Large intestine (tissue), 12 donors: ENCODE measurements at places on chromosomes 16 and 17. TPM values are rescaled to one million over a fixed set of nuclear protein-coding genes. Genes with fewer than 3 reads are reported as not detected.

RASD1 gene
- polyA plus RNA-seq = 20.0 TPM

PYY gene
- polyA plus RNA-seq = 36.2 TPM

ZP2 gene
- 0.27 TPM for polyA plus RNA-seq

DNAH2 gene
- polyA plus RNA-seq = 0.09 TPM

CRYM gene
- 4.0 TPM for polyA plus RNA-seq

HCRT gene
- 0.13 TPM for polyA plus RNA-seq

C17orf67 gene
- 1.0 TPM for polyA plus RNA-seq

CRYBA1 gene
- not detected for polyA plus RNA-seq

KIF18B gene
- polyA plus RNA-seq = 7.7 TPM

GRCh38 chr17:35184274-35184673, 9.9 kb downstream of the SLC35G3 start:
- no peak for DNase-seq

GRCh38 chr16:63200940-63201339, 1164.7 kb upstream of the CDH8 start:
- no peak for DNase-seq

- no peak for DNase-seq
Observed at GRCh38 chr16:66155933-66156332, 210.6 kb upstream of the CDH5 start.

GRCh38 chr16:78659216-78659615, 559.8 kb downstream of the WWOX start:
- no peak for DNase-seq

DNA sequence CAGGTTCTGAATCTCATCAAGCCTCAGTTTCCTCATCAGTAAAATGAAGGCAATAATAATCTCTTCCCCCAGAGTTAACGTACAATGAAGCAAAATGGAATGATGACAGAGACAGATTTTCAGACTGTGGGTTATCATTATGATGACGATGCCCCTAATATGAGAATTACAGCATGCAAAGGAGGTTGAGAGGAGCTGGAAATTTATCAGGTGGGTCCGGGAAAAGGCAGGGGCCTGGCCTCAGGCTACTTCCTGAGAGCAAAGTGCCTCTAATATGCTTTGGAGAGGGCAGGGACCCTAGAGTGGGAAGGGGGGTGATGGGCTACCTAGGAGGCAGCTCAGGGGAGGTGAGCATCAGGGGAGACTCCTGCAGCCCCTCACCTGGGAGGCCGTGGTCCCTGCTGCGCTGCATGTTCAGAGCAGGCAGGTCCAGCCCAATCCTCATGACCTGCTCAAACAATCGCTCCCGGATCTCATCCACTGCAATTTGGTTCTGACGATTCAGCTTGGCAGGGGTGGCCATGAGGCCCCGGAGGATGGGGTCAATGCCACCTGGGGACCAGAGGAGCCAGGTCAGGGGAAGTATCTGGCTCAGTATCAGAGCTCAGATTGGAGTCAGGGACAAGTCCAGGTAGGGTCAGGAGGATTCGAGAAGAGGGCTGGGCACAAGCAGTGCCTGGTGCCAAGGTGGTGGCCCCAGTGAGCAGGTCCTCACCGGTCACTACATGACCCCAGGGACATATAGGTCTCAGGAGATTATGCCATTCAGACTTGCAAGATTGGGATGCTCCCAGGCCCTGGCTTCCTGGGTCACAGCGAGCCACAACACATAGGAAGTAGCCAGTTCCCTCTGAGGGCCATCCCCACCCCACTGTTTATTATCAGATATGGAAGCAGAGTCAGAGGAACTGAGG, 8.1 kb downstream of the MPO start:
- no peak for DNase-seq

GRCh38 chr16:64478252-64478906, 643.5 kb downstream of the CDH11 start:
- peak; percentile 84 for DNase-seq

- no peak for DNase-seq
Observed at GRCh38 chr17:76781056-76781982, 43.4 kb downstream of the MFSD11 start.

GRCh38 chr16:75488322-75488721, 6.9 kb downstream of the CHST6 start:
- no peak for DNase-seq

GRCh38 chr16:89641458-89642119, 15.9 kb downstream of the CHMP1A start:
- no peak for DNase-seq

GRCh38 chr17:65297916-65298315, 160.7 kb downstream of the RGS9 start:
- DNase-seq = no peak

GRCh38 chr16:85935391-85935973, 36.5 kb downstream of the IRF8 start:
- no peak for DNase-seq

DNA sequence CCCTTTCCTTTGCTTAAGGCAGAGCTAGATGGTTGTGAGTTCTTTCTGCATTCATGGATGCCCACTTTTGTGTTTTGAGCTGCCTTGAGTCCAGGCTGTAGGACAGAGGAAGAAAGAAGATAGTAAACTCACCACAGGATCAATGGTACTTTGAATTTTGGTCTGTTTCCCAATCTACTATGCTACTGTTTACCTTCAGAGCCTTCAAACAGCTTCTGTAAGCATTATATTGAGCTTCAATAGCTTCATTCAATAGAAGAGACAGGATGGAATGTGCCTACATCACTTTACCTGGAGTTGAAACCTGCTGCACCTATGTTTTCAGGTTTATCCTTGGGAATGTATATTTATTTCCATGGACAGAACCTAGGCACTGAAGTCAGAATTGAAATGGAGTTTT, 397.9 kb upstream of the DYNLRB2 start:
- DNase-seq = no peak

DNA sequence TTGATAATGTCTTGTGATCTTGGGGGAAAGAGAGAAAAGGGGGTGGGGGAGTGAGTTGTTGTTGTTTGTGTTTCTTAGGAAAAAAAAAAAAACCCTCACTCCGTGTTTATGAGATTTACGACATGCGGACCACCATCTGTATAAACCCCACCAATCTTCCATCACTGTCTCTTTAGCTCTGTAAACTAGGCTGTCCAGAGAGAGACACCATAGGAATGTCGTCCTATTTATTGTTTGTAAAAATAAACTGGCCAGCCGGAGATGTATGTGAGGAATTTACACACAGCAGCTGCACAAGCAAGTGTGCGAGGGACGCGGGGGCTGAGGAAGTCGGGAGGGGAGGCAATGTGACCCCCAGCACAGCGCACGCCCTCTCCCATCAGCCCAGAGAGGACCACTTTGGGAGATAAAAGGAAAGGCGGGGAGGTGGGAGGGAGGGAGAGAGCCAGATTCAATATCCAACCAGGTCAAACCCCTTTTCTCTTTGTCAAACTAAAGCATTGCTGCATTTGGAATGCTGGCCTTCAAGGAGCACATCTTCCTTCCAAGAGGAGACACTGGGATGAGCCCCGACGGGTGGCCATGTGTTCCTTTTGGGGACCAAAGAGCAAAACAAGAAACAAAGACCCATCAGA, 136.2 kb upstream of the SALL1 start:
- DNase-seq = no peak

DNA sequence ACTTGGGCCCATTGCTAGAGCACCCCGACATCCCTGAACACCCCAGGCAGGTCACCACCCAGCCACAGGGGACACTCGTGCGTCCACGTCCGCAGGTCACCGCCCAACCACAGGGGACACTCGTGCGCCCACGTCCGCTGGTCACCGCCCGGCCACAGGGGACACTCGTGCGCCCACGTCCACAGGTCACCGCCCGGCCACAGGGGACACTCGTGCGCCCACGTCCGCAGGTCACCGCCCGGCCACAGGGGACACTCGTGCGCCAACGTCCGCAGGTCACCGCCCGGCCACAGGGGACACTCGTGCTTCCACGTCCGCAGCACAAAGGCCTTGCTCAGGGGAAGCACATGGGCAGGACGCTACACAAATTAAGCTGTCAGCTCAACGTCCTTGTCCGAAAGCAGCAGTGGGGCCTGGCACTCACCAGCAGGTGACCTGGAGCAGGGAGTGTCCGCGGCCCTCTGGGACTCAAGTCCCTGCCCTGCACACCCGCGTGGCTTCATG, 17.7 kb downstream of the GALNS start:
- no peak for DNase-seq

GRCh38 chr17:74304184-74304583, 21.8 kb upstream of the KIF19 start:
- no peak for DNase-seq

- DNase-seq = no peak
Observed at GRCh38 chr16:51244887-51245657, 94.0 kb upstream of the SALL1 start.

GRCh38 chr17:28324267-28324745, 5.3 kb downstream of the TMEM97 start:
- no peak for DNase-seq

- DNase-seq = no peak
Observed at GRCh38 chr16:11084876-11085485, 140.6 kb downstream of the CLEC16A start.

DNA sequence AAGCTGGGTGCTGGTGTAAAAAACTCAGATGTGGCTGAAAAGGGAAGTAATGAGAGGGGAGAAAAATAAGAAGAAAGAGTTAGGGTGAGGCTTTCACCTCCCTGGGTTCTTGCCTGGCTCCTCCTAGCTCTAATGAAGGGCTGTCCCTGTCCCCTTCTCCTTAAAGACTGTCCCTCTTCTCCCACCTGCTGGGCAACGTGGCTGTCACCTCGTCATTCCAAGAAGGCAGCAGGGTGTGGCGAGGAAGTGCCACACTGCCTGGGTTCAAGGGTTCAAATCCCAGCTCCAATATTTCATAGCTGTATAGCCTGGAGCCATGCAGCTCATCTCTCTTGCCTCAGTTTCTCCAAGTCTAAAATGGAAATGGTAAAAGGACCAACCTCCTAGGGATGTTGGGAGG, 122.5 kb upstream of the CACNG5 start:
- DNase-seq = no peak

GRCh38 chr17:78323826-78324390, 36.0 kb downstream of the SOCS3 start:
- no peak for DNase-seq

DNA sequence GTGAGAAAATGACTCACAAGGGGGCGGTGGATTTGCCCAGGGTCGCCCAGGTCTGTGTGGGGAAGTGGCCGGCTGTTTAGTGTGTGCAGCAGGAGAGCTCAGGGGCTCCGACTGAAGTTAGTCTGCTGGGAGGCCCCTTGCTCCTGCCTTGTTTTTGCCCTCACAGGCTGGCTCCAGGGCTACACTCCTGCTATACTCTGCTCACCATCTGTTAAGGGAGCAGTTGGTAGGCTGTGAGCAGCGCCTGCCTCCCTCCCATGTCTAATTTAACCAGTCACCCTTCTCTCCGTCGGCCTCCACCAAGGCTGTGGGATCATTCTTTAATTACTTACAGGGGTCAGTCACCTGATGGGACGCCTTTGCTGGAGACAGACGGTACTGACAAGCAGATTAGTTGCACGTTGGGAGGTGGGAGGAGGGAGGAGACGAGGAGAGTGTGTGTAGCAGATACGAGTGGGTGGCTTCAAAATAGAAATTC, 35.5 kb downstream of the KSR1 start:
- DNase-seq = no peak

- no peak for DNase-seq
Observed at GRCh38 chr16:73616166-73616753, 568.3 kb upstream of the ZFHX3 start.

DNA sequence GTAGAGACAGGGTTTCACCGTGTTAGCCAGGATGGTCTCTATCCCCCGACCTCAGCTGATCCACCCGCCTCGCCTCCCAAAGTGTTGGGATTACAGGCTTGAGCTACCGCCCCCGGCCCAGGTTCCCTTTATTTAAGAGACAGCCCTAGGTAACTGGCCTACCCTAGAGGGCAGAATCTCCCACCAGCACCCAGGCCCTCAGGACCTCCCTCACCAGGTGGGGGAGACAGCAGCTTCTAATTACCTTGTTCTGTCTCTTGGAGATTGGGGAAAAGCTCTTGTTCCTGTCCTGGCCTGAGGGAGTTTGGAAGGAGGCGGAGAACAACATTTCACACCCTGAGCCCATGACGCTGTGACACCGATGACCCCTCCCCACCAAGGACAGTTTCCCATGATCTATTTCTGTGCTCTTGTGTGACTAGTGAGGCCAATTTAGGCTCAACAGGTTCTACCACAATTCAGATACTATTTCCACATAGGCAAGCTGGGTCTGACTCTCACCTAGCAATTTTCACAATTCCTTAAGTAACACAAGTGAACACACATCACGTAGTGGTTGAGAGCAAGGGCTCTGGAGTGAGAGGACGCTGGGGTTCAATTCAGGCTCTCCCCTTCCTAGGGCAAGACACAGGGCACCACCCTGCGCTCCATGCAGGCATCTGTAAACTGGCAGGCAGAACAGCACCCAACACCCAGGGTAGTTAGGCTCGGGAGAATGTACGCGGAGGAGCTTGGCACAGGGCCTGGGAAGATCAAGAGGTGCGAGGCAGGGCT, 20.4 kb downstream of the HDAC5 start:
- no peak for DNase-seq

- DNase-seq = no peak
Observed at GRCh38 chr16:20886320-20886719, 13.8 kb downstream of the DCUN1D3 start.

GRCh38 chr16:1408171-1408837, 6.2 kb downstream of the UNKL start:
- DNase-seq = peak; percentile 84

- DNase-seq = no peak
Observed at GRCh38 chr17:80746262-80746935, 201.8 kb downstream of the RPTOR start.

- no peak for DNase-seq
Observed at GRCh38 chr16:6068063-6068462, 970.5 kb upstream of the EEF2KMT start.

DNA sequence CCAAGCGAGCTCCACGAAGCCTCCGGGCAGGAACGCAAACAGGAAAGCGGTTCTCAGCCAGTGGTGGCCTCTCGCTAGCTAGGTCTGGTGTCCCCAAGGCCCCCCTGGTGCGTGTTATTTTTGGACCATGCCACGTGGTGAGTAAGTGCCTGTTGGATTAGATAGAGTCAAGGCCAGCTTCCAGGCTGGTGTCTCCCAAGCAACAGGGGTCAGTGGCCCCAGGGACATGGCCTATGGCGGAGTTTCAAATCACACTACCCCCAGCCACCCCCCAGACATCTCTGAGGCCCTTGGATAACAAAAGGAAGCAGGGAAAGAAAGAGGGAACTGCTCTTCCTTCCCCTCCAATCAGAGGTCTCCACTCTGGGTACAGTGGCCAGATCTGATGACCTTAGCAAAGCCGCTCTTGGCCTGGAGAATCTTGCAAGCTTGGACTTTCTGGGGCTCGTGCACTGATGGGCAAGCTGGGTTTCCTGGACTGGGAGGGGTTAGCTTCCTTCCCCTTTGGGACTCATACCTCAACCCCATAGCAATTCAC, 58.2 kb downstream of the MAF start:
- no peak for DNase-seq

- no peak for DNase-seq
Observed at GRCh38 chr16:2787961-2788360, 601 bp upstream of the PRSS33 start.
